CD4-positive, alpha-beta T cell treated with Interleukin-17A for 1 hour (primary cell): ENCODE measurements at places on chromosomes 3 and 15.

DNA sequence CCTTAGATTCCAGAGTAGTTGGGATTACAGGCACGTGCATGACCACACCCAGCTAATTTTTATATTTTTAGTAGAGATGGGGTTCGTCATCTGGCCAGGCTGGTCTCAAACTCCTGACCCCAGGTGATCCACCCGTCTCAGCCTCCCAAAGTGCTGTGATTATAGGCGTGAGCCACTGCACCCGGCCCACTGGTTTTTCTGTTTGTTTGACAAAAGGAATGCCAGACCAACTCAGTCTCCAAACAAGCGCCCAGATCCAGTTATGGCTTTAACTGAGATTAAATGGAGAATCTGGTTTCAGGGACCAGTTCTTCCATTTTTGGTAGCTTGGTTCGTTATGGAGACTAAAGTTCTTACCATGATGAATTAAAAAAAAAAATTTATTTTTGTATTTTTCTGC lies 50.8 kb downstream of the CRTC3 start:
- DNase-seq = no peak

DNA sequence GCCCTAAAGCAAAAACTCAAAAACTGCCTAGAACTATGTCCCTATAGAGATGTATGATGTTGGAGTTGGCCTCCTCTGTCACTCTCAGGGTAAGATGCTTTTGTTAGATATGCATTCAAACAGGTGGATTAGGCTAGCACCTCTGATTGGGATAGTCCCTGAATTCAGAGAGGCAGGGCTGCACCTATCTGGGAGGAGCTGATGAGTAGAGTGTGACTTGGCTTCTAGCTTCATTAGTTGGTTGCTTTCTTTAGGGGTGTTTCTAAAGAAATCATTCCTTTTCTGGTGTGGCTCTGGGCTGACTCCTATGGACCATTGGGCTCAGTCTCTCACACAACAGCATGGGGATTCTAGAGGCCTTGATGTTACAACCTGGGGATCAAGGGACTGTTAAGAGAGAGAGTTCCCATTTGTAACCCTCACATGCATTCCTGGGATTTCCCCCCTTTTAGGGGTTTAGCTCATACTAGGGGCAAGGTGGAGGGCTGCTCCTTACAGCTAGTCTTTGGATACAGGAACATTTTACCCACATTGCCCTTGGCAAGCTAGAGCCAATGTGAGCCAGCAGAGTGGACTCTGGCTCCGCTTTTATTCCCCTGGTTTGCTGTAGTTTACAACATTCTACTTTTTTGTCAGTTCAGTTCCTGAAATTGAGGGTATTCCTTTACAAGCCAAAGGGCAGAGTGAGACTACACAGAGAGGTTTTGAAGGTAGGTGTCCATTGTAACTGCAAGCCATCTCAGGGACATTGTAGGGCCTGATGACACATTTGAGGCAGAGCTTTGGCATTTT lies 7.5 kb downstream of the ZNF592 start:
- no peak for DNase-seq

DNA sequence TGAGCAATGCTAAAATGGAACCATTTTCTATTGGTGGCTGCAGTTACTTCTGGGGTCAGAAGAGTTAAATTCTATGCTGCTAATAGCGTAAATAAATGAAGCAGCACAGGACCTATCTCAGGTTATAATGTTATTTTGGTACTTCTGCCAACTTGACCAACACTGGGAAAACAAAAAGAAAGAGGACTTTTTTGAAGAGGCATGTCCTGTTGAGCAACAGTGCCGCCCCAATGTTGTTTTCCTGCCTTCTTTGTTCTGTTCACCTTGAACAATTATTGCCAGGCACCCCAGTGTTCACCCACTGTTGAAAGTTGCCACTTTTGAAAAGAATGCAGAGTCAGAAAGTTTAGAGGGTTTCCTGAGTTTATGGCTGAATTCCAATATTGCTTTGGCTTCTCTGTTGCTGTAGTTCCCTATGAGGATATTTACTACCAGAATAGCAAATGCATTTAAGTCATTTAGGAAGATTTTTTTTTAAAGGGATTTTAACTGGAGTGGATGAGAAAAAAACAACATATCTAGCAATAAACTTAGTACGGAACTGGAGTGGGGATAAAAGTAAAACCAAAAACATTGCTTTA lies 679.0 kb upstream of the DPPA4 start:
- DNase-seq = no peak

GRCh38 chr3:99324636-99325203 lies 313.7 kb upstream of the COL8A1 start:
- DNase-seq = no peak
